NCI-H1048 (cell line): ENCODE measurements at places on chromosomes 13 and 19.

DNA sequence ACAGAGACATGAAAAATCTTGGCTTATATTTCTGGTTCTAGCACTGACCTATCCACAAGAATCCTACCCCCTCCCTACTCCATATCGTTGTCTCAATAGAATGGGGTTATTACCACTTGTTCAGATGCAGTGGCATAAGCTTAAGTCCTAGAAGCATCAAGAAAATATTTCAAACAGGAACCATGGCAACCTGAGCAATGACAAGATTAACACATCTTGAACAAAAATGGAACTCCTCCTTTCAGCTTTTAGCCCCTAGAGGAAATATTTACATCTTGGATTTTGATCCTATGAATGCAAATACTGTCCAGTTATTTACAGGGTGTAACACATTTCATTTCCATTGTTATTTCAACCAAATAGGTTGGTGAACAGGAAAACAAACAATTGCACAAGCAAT, 46.1 kb upstream of the TSC22D1 start:
- no peak for DNase-seq

DNA sequence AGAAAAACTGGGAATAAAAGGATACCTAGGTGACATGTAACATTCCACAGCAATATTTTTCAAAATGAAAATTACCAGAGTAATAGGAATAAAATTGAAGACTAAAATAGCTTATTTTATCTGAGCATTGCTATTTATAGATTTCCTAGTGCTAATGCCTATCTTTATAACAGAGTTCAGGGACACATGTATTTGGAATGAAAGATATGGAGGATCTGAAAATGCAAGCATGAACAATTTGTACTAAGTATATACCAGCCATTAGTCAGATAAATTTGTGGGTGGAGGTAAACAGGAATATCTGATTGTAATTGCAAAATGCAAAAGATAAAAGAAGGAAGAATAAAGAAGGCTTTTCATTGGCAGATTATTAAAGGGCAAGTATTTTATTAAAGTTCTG, 345.9 kb downstream of the GPC5 start:
- no peak for DNase-seq

GRCh38 chr13:33053397-33054066, 37.3 kb downstream of the KL start:
- no peak for DNase-seq

DNA sequence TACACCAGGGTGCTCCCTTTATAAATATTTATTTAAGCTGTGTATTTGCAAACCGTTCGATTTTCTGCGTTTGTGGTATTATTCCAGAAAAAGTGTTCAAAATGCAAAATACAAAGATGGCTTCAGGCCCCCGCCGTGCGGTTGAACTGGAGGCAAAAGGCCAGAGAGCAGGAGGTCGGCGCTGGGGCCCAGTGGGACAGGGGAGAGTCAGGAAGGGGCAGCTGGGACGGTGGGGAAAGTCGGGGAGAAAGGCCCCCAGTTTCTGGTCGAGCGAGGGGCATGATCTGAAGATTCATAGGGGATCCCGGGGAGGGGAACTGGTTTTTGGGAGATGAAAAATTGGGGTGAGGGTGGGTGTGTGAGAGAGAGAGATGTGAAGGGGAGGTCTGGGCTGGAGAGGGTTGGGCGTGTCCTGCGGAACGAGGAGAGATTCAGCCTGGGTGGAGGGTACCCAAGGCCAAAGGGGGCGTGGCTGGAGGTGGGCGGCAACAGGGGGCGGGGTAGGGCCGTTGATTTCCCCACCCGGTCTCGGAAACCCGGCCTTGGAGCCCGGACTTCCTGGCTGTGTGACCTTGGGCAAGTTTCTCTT, 678 bp downstream of the ISOC2 start:
- no peak for DNase-seq

DNA sequence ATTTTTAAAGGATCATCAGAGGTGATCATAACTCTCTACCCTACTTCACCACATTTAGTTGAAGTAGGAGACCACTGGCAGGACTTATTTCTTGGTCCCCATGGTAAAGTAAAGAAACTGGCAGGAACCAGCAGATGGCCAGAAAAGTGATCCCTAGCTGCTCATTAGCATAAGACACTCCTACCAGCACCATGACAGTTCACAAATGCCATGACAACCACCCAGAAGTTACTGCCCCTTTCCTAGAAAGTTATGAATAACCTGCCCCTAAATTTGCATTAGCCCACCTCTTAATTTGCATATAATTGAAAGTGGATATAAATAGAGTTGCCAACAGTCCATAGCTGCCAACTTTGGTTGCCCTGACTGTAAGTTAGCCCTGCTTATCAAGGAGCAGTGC, 18.4 kb upstream of the RUBCNL start:
- DNase-seq = no peak

- no peak for DNase-seq
Measured at GRCh38 chr13:110300090-110300815, 6.7 kb downstream of the COL4A1 start.

- DNase-seq = no peak
Measured at GRCh38 chr19:48509467-48510194, 2.0 kb downstream of the LMTK3 start.

DNA sequence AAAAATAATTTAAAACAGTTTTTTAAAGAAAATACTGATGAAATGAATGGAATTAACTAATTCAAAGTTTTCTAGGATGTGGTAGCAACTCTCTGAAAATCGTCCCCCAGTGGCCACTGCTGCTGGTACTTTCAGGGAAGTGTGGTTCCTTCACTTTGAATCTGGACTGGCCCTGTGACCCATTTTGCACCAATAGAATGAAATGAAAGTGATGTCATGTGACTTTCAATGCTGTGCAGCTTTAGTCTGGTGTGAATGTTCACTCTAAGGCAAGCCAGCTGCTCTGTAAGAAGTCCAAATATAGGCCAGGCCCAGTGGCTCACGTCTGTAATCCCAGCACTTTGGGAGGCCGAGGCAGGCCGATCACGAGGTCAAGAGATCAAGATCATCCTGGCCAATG, 26.4 kb upstream of the HNRNPA1L2 start:
- no peak for DNase-seq

- DNase-seq = no peak
Measured at GRCh38 chr19:38425810-38426466, at the start of gene RASGRP4. Gene RASGRP4, minus strand, starts transcription at chr19:38426219. Its CDS starts 128 bp downstream, at chr19:38426091.

- no peak for DNase-seq
Measured at GRCh38 chr19:34364830-34365462, at the start of gene GPI. Gene GPI, plus strand, starts transcription at chr19:34365196. Its CDS starts 71 bp downstream, at chr19:34365267.

- no peak for DNase-seq
Measured at GRCh38 chr13:95201814-95202651, 99.2 kb downstream of the ABCC4 start.

DNA sequence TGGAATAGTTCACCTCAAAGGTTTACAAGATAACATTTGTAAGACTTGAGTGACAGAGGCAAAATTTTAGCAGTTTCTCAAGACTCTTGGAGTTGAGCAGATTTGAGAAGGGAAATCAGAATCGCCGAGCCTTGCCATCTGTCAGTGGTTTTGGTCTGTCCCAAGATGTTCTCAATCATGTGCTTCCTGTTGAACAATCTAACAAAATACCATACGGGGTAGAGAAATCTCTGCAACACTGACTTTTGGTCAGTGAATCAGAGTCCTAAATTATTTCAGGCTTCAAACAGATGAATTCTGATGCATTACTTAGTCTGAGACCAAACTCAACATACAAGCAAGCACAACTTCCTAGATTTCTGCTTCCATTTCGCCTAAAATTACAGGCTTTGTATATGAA, 3.8 kb downstream of the KCTD12 start:
- DNase-seq = no peak

GRCh38 chr13:111116856-111117255, 1.7 kb downstream of the ARHGEF7 start:
- DNase-seq = no peak

DNA sequence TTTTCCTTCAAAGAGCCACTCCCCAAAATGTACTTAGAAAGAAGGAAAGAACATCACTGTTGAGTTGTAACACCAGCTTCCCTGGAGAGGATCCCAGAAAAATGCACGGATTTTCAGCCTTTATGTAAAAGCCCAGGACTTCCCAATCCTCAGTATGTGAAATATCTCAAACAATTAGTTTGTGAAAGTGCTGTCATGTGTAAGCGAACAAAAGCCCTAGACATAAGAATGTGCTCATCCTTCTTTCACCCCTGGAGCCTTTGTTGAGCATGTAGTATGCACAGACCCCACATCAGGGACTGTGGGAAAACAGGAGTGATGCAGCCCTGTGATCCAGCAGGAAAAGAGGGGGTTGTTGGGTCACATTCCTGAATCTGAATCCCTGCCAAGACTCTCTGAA, 441.4 kb upstream of the ZNF507 start:
- no peak for DNase-seq
